ENCODE measurements at places on chromosomes 5 and 9.

DNA sequence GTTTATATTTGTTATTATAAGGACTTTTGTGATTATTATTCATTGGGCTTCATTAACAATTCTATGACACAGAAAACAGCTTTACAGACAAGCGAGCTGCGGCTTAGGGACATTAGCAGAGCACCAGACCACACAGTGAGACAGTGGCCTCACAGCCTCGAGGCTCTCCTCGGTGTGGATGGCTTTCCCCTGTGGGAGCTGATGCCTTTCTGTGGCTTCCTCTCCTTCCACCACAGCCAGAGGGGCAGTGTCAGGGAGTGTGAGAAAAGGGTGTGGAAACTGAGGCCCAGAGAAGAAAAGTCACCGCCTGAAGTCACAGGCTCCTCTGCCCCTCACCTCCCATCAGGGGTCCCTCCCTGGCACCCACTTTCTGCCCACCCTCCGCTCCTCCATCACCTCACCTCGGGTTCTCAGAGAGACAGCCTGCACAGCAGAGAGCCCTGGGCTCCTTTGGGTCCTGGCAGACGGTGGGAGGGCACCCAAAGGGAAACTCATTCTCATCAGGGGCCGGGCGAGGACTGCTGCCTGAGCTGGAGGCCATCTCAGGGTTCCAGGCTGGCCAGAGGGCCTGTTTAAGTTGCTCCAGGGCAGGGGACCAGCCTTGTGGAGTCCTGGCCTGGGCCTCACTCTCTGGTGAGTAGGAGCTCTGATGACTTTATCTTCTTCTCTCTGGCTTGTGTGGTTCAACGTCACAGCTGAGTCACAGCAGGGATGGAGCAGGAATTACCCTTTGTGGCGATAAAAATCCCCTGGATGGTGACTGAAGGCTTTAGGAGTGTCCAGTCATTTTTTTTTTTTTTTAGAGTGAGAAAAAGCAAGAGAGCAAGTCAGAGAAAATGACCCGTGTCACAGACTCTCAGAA lies 830 bp downstream of the TRAF1 start:
- DNase-seq = no peak

- DNase-seq = peak; percentile 87
Observed at GRCh38 chr9:89497978-89498851, at the start of gene SEMA4D. Gene SEMA4D, minus strand, starts transcription at chr9:89498113. Its CDS starts 92,657 bp downstream, at chr9:89405456.

DNA sequence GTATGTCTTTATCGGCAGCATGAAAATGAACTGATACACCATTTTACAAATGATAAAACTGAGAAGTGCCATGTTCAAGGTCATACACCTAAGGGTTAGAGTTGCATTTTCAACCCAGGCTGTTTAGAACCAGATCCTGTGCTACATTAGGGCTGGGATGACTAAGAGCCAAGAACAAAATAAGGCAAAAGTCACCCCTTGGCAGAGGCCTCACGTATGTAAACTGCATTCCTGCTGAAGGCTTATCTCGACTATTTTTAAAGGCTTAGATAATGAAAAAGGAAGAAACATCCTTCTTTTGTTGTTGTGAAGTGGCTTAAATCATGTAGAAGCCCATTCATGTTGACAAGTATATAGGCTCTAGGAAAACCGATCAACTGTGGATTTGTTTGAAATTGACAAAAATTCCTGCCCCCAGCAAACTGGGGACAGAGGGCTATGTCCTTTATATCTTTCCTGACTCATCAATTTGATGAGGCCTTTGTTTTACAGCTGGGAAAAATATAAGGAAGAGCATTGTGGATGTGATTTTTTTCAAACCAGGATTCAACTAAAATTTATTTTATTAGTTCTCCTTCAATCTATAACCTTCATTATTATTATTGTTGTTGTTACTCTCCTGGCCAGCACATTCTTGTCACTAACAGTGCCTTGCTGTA lies 196.5 kb downstream of the SNX18 start:
- DNase-seq = no peak

DNA sequence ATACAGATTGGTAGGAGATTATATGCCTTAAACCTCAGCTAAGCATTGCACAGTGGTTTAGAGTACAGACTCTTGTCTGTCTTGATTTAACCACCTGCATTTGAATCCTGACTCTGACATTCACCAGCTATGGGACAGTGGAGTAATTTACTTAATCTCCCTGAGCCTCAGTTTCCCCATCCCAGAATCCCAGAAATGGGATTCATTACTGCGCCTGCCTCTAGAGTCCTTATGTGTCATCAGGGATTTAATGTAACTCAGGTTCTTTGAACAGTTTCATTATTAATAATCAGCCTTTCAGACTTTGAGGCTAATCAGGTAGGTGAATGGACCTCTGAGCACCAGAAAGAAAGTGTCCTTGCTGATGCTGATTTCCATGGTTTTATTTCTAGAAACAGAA lies 149.1 kb downstream of the SMARCA2 start:
- no peak for DNase-seq

- DNase-seq = no peak
Observed at GRCh38 chr9:15724016-15724415, 171.2 kb downstream of the CCDC171 start.

DNA sequence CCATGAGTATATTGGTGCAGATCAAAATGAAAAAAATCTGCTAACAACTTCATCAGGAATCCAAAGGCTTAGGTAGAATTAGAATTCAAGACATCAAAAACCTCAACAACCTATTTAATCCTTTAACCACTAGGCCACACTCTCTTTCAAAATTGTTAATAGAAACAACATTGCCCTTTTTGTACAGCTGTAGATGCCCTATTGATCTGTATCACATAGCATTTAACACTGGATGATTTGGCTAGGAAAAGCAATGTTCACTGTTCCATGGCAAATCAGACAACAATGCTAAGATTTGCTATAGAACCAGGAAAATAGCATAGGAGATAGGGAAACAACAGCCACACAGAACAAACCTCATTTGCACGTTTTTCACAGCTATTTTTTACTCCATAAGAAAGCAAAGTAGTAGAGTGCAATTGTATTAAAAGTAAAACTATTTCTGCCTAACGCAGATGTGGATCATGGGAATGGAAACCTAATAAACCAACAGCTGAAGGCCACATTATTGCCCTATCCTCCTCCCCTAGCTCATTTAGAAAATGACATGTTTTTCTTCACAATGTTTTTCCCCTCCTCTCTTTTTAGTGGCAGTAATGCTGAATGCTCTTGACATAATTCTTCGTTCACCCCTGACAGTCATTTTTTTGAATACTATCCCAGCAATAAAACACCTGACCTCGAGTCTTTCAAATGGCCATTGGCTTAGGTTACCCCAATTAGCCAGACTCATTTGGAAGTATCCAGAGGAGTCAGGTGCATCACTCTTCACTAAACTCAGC lies 373.0 kb upstream of the CCNH start:
- DNase-seq = no peak

DNA sequence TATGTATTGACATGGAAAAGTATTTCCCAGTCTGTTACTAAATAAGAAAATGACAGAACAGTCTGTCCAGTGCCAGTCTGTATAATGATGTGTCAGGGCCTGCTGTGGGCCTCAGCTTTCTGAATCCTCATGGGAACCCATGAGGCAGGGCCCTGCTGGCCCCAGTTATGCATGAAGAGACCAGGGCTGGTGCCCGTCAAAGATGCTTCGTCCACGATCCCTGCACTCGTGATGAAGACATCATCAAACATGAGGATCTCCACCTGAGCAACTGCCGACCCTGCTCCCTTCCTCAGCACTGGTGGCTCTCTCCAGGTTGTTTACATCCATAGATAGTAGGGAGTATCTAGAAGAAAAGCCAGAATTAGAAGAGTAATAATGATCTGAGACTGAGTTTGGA lies 52.5 kb downstream of the ICE1 start:
- no peak for DNase-seq

- no peak for DNase-seq
Observed at GRCh38 chr5:8905021-8905420, 640.9 kb downstream of the SEMA5A start.

- no peak for DNase-seq
Observed at GRCh38 chr5:65105301-65105700, 336.6 kb downstream of the CWC27 start.

GRCh38 chr9:130986356-130986965 lies 22.5 kb upstream of the LAMC3 start:
- no peak for DNase-seq

DNA sequence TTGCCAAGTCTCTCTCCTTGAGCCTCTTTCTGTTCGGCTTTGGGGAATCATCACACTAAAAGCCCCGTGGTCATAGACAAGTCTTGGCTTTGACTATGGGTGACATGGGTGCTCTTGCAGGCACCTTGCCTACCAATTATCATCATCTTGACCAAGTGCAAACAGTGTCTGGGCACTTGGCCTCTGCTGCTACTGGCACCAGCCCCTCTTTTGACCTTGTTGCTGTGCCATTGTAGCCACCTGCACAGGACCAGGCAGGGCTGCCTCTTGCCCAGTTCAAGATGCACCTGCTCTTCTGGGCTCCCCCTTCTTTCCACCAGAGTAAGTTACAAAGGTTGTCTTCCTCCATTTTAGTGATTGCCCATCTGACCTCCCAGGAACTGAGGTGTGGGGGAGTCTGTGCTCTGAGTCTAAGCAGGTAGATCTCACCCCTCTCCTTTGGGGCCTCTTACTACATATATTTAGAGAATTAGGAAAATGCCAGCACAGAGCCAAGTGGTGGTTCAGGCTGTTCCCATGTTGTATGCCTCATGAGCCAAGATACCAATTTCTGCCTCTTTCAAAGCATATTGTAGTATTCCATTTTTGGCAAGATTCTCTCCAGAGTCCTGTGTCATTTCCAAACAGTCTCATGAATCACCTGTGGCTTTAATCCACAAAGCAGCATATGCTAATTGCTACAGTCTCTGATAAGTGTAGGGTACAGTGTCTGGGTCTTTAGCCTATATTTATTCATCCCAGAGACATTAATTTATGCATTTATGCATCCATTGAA lies 142.9 kb upstream of the DAP start:
- DNase-seq = no peak

DNA sequence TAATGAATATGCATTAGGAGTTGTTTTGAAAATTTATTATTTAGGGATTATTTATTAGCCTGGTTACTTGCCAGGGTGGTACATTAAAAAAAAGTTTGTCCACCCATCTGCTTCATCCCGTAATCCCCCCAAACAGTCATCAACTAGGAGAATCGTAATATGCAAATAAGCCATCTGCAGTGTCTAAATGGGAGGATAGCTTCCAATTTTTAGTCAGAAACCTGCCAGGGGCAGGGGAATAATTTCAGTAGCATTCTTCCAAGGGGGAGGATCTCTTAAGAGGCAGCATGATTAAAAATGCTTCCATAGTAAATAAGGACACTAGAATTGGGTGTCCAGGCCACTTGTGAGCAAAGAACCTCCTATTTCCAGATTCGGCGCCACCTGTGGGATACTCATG lies 43.3 kb downstream of the SH3GL2 start:
- no peak for DNase-seq

DNA sequence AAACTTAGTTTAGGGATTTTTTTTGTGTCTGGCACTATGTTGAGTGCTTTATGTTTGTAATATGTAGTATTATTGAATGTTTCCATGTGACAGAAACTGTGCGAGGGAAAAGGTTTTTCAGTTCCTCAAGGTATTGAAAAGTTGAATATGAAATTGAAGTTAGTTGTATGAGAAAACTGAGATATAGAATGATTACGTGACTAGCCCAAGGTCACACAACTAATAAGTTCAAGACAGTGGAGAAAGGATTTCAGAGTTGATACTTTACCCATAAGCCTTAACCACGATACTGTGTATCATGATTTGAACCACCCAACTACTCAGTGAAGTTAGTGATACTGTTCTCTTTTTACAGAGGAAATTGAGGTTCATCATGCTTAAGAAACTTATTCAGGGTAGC lies 5.7 kb downstream of the NIPBL start:
- no peak for DNase-seq

GRCh38 chr9:91163773-91164471 lies 197.8 kb downstream of the AUH start:
- DNase-seq = peak; percentile 7

GRCh38 chr9:135968083-135968476 lies 6.9 kb upstream of the UBAC1 start:
- DNase-seq = no peak

DNA sequence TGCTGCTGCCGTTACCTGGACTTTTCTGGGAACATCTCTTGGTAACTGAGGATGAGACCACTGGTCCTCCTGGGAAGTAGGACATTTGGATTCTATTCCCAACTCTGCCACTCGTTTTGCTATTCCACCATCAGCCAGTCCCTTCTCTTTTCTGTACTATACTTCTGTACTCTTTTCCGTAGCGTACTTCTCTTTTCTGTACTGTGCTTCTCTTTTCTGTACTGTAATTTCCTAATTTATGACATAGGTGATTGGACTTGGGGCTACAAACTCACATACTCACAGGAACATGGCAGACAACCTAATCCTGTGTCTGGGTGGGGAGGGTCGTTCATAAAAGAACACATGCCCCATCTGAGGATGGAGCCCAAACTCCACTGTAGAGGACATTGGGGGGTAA lies 335.3 kb upstream of the PANK3 start:
- DNase-seq = no peak

DNA sequence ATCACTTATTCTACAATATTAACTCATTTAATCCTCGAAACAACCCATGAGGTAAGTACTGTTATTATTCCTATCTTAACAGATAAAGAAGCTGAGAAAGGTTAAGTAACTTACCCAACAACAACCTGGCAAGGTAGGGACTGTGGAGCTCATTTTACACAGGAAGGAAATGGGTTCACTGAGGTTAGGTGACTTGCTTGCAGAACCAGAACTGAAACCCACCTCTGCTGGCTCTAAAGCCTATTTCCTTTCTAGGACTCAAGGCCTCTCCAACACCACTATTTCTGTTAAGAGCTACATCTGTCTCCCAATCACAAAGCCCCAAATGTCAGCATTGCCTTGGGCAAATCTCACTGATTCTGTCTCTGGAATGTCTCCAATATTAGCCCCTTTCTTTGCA lies 38.9 kb upstream of the IFNK start:
- DNase-seq = no peak

- DNase-seq = no peak
Observed at GRCh38 chr5:142821733-142822487, 51.7 kb downstream of the ARHGAP26 start.

GRCh38 chr5:90347462-90347861 lies 62.1 kb downstream of the CETN3 start:
- no peak for DNase-seq

DNA sequence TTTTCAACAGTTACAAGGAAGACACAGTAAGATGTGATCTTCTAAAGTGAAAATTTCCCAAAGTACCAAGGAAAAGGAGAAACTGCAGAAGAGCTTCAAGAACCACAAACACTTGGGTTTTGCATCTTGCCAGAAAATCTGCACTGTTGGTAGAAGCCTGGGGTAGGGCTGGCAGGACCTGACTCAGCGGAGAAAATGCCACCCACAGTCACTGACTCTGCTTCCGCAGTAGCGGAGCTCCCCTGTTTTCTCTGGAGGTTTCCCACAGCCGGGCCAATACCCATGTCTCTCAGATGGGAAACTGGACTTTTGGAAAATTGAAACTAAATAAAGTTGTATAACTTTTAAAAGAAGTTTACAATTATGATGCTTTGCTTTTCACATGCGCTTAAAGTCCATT lies 104.2 kb downstream of the MEF2C start:
- no peak for DNase-seq

Data from putamen (tissue), 1 donor.